A549 treated with AZD2906 at 1 μM for 4 hours (cell line): ENCODE measurements at places on chromosomes 6 and 20. TPM values are rescaled to one million over a fixed set of nuclear protein-coding genes. Genes with fewer than 3 reads are reported as not detected.

Gene RIN2
- total RNA-seq, result 20.4 to 23.3 TPM (median 21.5 TPM) in 5 replicates

Gene MTHFD1L
- 34.8 to 41.8 TPM (median 40.3 TPM) in 5 replicates for total RNA-seq

Gene SLC17A9
- 0.02 to 0.16 TPM (median 0.13 TPM) in 5 replicates for total RNA-seq

Gene SERPINB1
- total RNA-seq, result 41.3 to 47.8 TPM (median 44.3 TPM) in 5 replicates

Gene LGSN
- 2.2 to 2.4 TPM (median 2.3 TPM) in 5 replicates for total RNA-seq

Gene PRRT1
- total RNA-seq, result 0.47 to 0.82 TPM (median 0.61 TPM) in 5 replicates

Gene ADAT2
- total RNA-seq, result 3.5 to 4.0 TPM (median 3.8 TPM) in 5 replicates

Gene PAX1
- 0.02 TPM in 1 of 5 replicates, not detected in the others for total RNA-seq

Gene XKR7
- total RNA-seq, result 0.01 TPM in 3 of 5 replicates, not detected in the others

Gene CGA
- total RNA-seq, result 0.34 to 0.58 TPM (median 0.37 TPM) in 5 replicates

Gene PSORS1C1
- total RNA-seq, result 4.1 to 5.9 TPM (median 4.6 TPM) in 5 replicates

Gene CCDC28A
- 11.0 to 13.2 TPM (median 12.2 TPM) in 5 replicates for total RNA-seq

Gene POLR1H
- total RNA-seq, result 26.5 to 37.6 TPM (median 32.0 TPM) in 5 replicates

Gene TRIM10
- total RNA-seq, result 0.01 TPM in 1 of 5 replicates, not detected in the others

Gene LY86
- total RNA-seq, result not detected in 5 replicates

Gene COX4I2
- total RNA-seq, result not detected in 5 replicates

Gene KHDC1L
- total RNA-seq, result 0.22 to 0.33 TPM (median 0.26 TPM) in 5 replicates

Gene HDGFL1
- not detected in 5 replicates for total RNA-seq

Gene OR2H2
- not detected in 5 replicates for total RNA-seq

Gene PNLDC1
- 0.05 to 0.13 TPM (median 0.05 TPM) in 3 of 5 replicates, not detected in the others for total RNA-seq

Gene L3MBTL1
- total RNA-seq, result 0.62 to 1.7 TPM (median 1.2 TPM) in 5 replicates

Gene IL17A
- total RNA-seq, result not detected in 5 replicates

Gene PDCD2
- 45.6 to 54.3 TPM (median 49.3 TPM) in 5 replicates for total RNA-seq

Gene FAM209B
- 0.20 to 0.40 TPM (median 0.33 TPM) in 5 replicates for total RNA-seq

Gene CEP85L
- 1.1 to 1.7 TPM (median 1.6 TPM) in 5 replicates for total RNA-seq

Gene NOTCH4
- 0.60 to 0.95 TPM (median 0.81 TPM) in 5 replicates for total RNA-seq

Gene PRSS16
- 3.2 to 3.5 TPM (median 3.5 TPM) in 5 replicates for total RNA-seq

Gene CLVS2
- 0.13 to 0.23 TPM (median 0.18 TPM) in 5 replicates for total RNA-seq

Gene FAM8A1
- total RNA-seq, result 3.5 to 4.8 TPM (median 4.1 TPM) in 5 replicates

Gene MEP1A
- total RNA-seq, result not detected in 5 replicates

Gene YTHDF1
- 45.5 to 52.1 TPM (median 49.7 TPM) in 5 replicates for total RNA-seq

Gene LY6G5B
- 2.7 to 4.2 TPM (median 3.2 TPM) in 5 replicates for total RNA-seq

Gene DNAH8
- total RNA-seq, result not detected in 5 replicates

Gene TFAP2B
- not detected in 5 replicates for total RNA-seq

Gene CST4
- total RNA-seq, result 0.14 TPM in 1 of 5 replicates, not detected in the others

Gene TREM2
- 0.07 TPM in 1 of 5 replicates, not detected in the others for total RNA-seq

Gene HCRTR2
- total RNA-seq, result not detected in 5 replicates

Gene KHDRBS2
- total RNA-seq, result not detected in 5 replicates

Gene SPATA25
- 0.23 to 0.48 TPM (median 0.30 TPM) in 5 replicates for total RNA-seq

Gene ENPP3
- not detected in 5 replicates for total RNA-seq

Gene MMS22L
- total RNA-seq, result 9.4 to 15.0 TPM (median 12.1 TPM) in 5 replicates

Gene TRIM31
- 0.58 to 0.82 TPM (median 0.72 TPM) in 5 replicates for total RNA-seq

Gene HLA-DQA1
- not detected in 5 replicates for total RNA-seq

Gene SPATS1
- total RNA-seq, result not detected in 5 replicates

Gene FAM83C
- 0.11 to 0.20 TPM (median 0.15 TPM) in 5 replicates for total RNA-seq
